Metanephros (tissue), 2 donors: ENCODE measurements at places on chromosomes 13 and 19. TPM values are rescaled to one million over a fixed set of nuclear protein-coding genes. Genes with fewer than 3 reads are reported as not detected.

Gene CDC42EP5
- total RNA-seq = 35.3 TPM

Gene RASL11A
- total RNA-seq = 42.3 TPM

Gene TEX29
- total RNA-seq = 0.58 TPM

Gene CLEC11A
- 61.6 TPM for total RNA-seq

Gene ZNF460
- 106 TPM for total RNA-seq

Gene SPACA4
- total RNA-seq = not detected

Gene CYP4F12
- total RNA-seq = 4.1 TPM

Gene LILRA1
- total RNA-seq = 1.1 TPM

Gene ZNF548
- total RNA-seq = 37.1 TPM

Gene RXFP2
- total RNA-seq = 0.41 TPM

Gene SH2D3A
- total RNA-seq = 11.9 TPM

Gene MCF2L
- 40.5 TPM for total RNA-seq

Gene ZNF66
- total RNA-seq = 10.9 TPM

Gene SF3A2
- total RNA-seq = 89.5 TPM

Gene TTC9B
- not detected for total RNA-seq

Gene PSG2
- not detected for total RNA-seq

Gene MUC16
- total RNA-seq = 0.06 TPM

Gene HRC
- 28.8 TPM for total RNA-seq

Gene ZNF492
- total RNA-seq = 1.5 TPM

Gene ZNF600
- 3.6 TPM for total RNA-seq

Gene CLEC4M
- 2.7 TPM for total RNA-seq

Gene PROZ
- 0.58 TPM for total RNA-seq

Gene FRY
- total RNA-seq = 66.9 TPM

Gene PSG3
- not detected for total RNA-seq

Gene ERICH4
- total RNA-seq = 0.64 TPM

Gene DPF1
- 0.64 TPM for total RNA-seq

Gene SLC8A2
- total RNA-seq = 0.12 TPM

Gene CHAF1A
- 15.5 TPM for total RNA-seq

Gene FSD1
- total RNA-seq = 2.9 TPM

Gene MLLT1
- 31.1 TPM for total RNA-seq

Gene ZNF793
- total RNA-seq = 11.4 TPM

Gene VSTM2B
- total RNA-seq = 0.18 TPM

Gene KLF1
- total RNA-seq = 7.1 TPM

Gene NLRP7
- total RNA-seq = 0.06 TPM

Gene NCAN
- 0.23 TPM for total RNA-seq

Gene OR7A5
- not detected for total RNA-seq

Gene NTN5
- 0.76 TPM for total RNA-seq

Gene SYNE4
- total RNA-seq = 7.4 TPM

Gene ZNF471
- total RNA-seq = 9.3 TPM

Gene ZNF43
- total RNA-seq = 35.1 TPM
